ENCODE measurements at places on chromosomes 16 and 17. TPM values are rescaled to one million over a fixed set of nuclear protein-coding genes. Genes with fewer than 3 reads are reported as not detected.

The METTL22 gene
- total RNA-seq: 27.2 TPM

The ZFP90 gene
- 22.6 TPM for total RNA-seq

DNA sequence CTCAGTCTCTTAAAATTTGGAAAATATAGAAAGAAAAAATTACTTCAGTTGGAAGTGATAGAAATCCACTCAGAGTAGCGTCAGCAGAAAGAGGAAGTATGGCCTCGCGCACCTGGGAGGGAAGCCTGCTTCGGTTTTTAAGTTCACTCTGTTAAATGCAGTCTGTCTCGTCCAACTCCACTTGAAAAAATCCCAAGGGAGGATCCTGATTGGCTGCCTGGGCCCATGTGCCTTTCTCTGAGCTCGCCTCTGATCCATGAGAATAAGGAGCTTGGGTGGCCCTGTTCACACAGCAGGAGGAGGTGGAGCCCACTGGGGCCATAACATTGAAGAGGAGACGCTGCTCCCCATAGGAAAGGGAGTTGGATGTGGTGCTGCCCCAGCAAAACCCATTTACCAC, 40.7 kb downstream of the DNAJA2 start:
- no peak overlapping the region for H3K27ac ChIP-seq
- no peaks in the 10 kb centered on the region for H3K4me1 ChIP-seq
- peaks cover 23% of the 10 kb centered on the region for H3K36me3 ChIP-seq
- no peak for DNase-seq
- no peaks in the 10 kb centered on the region for H3K27me3 ChIP-seq

- no peaks in the 10 kb centered on the region for H3K27me3 ChIP-seq
- H3K27ac ChIP-seq: no peak overlapping the region
- H3K4me1 ChIP-seq: peaks cover 9% of the 10 kb centered on the region
- no peaks in the 10 kb centered on the region for H3K36me3 ChIP-seq
- H3K4me3 ChIP-seq: no peak overlapping the region
Measured at GRCh38 chr16:455453-455852, 30.0 kb downstream of the RAB11FIP3 start.

DNA sequence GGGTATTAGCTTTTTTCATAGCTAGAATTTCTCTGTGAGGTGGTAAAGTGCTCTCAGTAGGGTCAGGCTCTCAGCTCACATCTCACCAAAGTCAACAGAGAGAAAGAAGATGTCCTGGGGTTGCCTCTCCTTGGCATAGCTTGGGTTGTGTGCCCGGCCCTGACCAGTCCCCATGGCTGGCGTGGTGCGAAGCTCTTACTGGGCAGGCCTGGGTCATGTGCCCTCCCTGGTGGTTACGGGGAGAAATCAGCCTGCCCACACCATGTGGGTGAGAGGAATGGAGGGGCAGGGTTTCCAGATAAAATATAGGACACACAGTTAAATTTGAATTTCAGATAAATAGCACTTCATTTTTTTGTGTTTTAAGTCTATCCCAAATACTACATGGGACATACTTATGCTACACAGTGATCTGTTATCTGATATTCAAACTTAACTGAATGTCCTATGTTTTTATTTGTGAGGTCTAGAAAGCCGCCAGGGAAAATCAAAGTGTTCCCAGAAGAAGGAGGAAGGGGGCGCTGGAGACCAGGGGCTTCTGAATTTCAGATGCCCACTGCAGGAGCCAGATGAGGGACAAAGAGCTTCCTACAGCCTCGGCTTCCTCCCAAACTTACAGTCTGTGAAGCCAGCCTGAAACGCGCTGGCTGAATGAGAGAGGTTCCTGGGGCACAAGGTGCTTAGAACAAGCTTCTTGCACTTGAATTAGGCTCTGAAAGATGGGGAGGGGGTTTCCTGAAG, 45.4 kb downstream of the NKD1 start:
- H3K4me3 ChIP-seq: no peak overlapping the region
- peaks cover 8% of the 10 kb centered on the region for H3K27me3 ChIP-seq
- no peak for DNase-seq
- no peaks in the 10 kb centered on the region for H3K4me1 ChIP-seq
- no peaks in the 10 kb centered on the region for H3K36me3 ChIP-seq

GRCh38 chr17:70859829-70860228, 690.5 kb downstream of the KCNJ2 start:
- DNase-seq: peak; percentile 3
- H3K27me3 ChIP-seq: no peaks in the 10 kb centered on the region
- peaks cover 6% of the 10 kb centered on the region for H3K4me1 ChIP-seq

DNA sequence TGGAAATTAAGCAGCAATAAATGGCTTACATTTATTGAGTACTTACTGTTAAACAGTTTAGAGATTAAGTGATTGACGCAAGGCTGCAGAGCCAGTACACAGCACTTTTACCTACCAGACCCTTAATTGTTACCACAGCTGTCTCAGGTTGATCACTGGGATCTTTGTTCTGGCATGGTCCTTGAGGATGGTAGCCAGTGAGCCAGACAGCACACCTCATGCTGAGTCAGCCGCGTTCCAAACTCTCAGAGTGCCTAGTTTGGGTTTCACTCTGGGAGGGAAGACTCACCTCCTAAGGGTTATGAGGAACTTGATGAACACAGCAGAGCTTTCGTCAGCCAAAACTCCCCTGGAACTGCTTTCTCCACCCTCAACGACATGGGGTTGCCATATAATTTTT, 20.4 kb downstream of the CDH3 start:
- H3K4me3 ChIP-seq: no peak overlapping the region
- H3K27ac ChIP-seq: no peak overlapping the region
- no peak for DNase-seq
- H3K36me3 ChIP-seq: no peaks in the 10 kb centered on the region
- peaks cover 2% of the 10 kb centered on the region for H3K27me3 ChIP-seq
- no peaks in the 10 kb centered on the region for H3K4me1 ChIP-seq

DNA sequence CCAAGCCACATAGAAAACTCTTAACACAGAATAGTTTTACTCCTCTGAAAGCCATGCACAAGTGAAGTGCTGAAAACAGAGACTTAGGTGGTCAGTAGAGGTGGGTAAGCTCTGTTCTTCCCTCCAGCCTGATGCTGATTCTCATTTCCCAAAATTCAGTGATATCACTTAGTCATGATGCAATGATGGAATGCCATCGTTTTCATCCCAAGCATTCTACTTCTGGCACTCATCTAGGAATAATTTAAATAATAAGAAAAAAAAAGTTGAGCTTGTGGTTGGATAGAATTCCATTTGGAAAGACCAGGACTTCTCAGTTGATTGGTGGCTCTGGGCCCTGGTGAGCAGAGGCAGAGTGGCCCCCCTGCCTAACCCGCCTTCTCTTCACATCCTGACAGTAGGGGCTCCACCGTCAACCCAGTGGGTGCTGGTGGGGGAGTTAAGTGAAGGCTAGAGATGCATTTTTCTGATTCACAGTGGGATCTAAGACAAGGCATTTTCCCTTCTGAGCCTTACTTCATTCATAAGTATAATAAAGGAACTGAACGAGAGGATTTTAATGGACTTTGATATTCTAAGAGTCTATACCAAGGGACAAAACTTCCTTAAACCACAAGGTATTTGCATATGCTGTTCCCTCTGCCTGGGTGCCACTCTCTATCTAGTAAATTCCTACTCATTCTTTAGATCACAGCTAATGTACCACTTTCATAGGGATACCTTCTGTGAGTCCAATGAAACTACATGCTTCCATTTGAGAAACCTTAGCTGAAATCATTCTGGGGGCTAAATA, 310.3 kb upstream of the DYNLRB2 start:
- no peak overlapping the region for H3K4me3 ChIP-seq
- no peaks in the 10 kb centered on the region for H3K27me3 ChIP-seq
- H3K27ac ChIP-seq: no peak overlapping the region
- peak; percentile 21 for DNase-seq
- no peaks in the 10 kb centered on the region for H3K36me3 ChIP-seq
- H3K4me1 ChIP-seq: peaks cover 14% of the 10 kb centered on the region

Data from IMR-90 (cell line).